ENCODE measurements at places on chromosomes 13 and 19.
A peak's percentile ranks its signal among the peaks of the same experiment; 100 is the strongest.

DNA sequence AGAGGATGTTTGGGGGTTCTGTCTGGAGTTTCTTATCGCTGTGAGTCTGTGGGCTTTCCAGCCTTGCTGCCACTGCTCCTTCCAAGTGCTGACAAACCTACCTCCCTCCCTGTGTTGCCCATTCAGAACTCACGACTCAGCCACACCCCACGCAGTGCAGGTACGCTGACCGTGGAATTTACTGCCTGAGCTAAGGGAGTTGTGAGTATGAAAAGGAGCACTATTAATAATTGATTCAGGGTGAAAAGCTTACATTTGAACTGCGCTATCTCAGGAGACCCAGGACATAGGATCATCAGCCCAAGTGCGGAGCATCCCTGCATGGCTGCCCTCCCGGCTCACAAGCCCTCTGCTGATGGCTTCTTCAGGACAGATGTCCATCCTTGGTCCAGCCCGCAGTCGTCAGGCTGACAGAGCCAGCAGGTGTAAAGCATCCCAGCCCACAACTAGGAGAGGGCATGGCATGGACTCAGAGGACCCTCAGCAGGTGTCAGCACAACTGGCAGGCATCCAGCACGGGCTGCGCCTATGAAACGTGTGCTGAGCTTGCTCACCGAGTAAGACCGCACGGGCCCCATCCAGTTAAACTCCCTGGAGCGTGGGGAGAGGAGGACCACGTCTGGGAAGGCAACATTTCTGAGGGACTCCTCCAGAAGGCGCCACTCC lies 244.0 kb downstream of the COL4A1 start:
- no peak for DNase-seq

GRCh38 chr19:5095568-5095850 lies 126.6 kb downstream of the KDM4B start:
- DNase-seq, result no peak

GRCh38 chr13:113787694-113788093 lies 28.7 kb downstream of the TMEM255B start:
- no peak for DNase-seq

DNA sequence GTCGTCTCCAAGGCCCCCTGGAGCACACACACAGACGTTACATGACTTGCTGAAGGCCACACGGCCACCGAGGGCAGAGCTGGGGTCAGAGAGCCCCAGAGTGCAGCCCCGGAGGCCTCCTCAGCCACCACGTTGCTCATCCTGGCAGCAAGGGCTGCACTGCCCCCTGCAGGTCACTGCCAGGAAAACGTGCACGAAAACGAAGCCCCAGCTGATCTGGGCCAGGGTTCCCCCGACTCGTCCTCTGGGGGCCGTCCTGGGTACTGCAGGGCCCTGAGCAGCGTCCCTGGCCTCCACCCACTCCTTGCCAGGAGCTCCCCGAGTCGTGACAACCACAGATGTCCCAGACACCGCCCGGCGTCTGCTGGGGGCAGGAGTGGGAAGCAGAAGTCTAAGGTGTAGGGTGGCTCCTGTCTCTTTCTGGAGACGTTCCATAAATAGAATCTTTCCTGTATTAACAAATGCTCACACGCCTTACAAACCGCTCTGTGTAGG lies 3.4 kb downstream of the TPGS1 start:
- DNase-seq, result peak; percentile 94

GRCh38 chr13:95684418-95684817 lies 7.5 kb downstream of the DNAJC3 start:
- no peak for DNase-seq

Data from hematopoietic multipotent progenitor cell treated with erythropoietin and hydrocortisone succinate and interleukin-3 and kit ligand, for 8 days (in vitro differentiated cells).